ENCODE measurements at places on chromosomes 12 and 14.
A peak's percentile ranks its signal among the peaks of the same experiment; 100 is the strongest.

GRCh38 chr14:72594099-72594901 lies 299.6 kb downstream of the DPF3 start:
- DNase-seq = no peak

DNA sequence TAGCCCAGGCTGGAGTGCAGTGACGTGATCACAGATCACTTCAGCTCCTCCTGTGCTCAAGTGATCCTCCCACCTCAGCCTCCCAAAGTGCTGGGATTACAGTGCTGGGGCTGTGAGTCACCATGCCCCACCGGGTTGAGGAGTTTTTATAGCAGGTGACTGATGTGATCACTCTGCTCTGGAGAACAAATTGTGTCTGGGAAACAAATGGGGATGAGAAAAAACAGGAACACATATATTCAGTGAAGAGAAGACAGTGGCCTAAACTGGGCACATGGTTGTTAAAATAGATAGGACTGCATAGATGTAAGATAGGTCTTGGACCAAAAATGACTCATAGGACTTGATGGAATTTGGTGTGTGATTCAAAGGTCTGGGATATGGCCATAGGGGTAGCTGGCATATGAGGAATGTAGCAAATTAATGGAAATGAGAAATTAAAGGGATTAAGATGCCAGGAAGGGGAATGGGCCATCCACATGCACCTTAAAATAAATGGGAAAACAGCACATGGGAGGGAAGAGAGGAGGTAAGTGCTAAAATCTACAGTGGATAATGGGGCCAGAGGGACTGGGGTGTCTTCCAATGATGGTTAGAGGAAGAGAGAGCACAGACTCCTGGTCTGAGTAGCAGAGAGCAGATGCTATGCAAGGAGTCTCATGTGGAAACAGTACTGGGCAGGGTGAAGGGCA lies 11.2 kb downstream of the BCAT1 start:
- peak; percentile 71 for DNase-seq

GRCh38 chr14:94269156-94269555 lies 23.9 kb downstream of the SERPINA10 start:
- DNase-seq = no peak

- no peak for DNase-seq
These were observed 32.8 kb downstream of the CPNE8 start for GRCh38 chr12:38872561-38872960.

DNA sequence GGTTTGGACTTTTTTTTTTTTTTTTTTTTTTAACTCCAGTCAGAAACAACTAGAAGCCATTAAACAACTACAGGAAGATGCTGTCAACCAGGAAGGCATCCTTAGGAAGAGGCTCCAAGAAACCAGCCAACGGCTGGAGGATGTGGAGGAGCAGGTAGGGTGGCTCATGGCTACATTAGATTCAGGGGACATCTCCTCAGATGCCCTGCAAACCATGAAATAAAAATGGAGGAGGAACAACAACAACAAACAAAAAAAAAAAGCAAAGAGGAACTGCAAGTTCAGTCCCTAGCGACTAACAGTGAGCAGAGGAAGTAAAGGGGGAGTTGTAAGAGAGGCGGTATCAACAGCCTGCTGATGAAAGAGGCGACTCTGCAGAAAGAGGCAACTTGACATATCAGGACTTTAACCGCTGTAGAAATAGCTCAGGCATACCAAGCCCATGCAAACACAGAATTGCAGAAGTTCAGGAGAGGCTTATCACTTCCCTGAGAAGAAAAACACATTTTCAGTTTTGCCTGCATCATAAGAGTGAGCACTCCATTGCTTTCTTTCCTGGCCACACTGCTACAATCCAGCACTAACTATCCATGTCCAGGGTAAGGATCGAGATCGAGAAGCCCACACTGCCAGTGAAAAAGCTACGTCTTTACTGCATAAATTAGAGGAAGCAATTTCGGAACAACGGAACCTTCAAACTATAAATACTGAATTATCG lies 103.5 kb upstream of the BCAT1 start:
- no peak for DNase-seq

DNA sequence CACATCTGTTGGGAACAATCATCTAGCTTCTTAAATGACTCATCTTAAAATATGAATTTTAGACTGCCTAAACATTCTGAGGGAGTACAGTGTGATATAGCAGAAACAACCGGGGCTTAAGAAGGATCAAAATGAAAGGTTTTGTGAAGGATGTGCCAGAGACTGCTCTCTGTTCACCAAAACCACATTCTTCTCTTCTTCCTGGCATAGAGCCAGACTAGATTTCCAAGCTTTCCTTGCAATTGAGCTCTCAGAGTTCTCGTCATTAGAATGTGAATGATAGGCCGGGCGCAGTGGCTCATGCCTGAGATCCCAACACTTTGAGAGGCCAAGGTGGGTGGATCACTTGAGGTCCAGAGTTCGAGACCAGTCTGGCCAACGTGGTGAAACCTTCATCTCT lies 94.5 kb downstream of the LRRIQ1 start:
- DNase-seq = peak; percentile 2

- DNase-seq = peak; percentile 85
These were observed 109.3 kb downstream of the ETV6 start for GRCh38 chr12:11758510-11759493.

All from fibroblast of skin of back (primary cell).